ENCODE measurements at places on chromosomes 11 and 22.

DNA sequence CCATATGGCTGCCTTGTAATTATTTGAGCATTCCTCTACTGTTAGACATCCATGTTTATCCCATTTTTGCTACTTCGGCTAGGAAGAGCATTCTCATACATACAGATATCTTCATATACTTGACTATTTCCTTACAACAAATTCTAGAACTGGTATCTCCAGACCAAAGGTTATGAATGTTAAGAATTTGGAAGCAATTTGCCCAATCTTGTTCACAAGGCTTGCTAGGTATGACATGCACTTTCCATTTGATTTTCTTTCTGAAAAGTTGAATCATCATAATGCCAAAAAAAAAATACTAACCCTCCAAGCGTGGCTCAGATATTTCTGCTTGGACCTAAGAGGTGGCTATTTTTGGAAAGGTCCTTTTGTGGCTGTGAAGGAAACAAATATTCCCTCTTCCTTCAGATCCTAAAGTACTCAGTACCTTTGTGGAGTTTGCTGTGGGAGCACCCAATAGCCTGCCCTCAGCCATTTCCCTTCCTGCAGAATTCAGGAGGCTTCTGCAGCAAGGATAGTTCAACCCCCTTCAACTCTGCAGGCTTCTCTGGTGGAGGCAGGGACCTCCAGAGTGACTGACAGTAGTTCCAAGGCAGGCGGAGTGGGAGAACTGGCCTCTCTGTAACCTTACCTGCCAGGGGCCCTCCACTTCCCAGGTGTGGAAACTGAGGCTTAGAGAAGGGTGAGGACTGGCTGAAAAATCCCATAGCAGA lies 22.0 kb upstream of the CPT1A start:
- no peak for DNase-seq

DNA sequence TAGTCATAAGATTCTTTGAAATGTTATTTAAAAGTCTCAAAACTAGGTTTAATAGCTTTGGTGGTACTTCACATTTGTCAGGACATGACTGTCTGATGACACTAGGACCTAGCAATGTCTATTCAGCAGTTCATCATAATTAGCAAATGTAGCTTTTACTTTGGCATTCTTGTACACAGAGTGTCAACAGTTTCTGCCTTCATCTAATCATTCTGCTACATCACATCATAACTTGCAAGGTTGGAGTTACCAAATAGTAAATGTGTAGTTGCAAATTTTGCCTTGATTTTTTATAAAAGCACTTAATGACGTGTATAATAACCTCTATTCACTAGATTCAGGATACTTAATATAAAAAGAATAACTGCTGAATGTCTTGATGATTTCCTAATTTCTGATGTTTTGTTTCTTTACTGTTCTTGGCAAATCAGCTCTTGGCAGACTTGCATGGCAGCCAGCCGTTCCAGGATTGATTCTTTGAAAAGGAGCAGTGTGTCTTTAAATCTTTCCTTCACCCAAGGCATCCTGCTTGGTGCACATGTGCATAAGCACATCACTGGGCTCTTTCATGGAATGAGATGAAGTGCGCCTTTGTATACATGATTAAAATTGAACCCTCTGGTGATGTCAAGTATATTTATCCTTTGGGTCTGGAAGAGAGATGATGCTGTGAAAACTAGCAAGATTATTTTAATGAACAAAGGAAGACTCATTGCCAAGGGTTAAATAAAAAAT lies 12.2 kb downstream of the FBXO7 start:
- no peak for DNase-seq

GRCh38 chr11:724049-724777 lies 18.2 kb downstream of the EPS8L2 start:
- peak; percentile 35 for DNase-seq

DNA sequence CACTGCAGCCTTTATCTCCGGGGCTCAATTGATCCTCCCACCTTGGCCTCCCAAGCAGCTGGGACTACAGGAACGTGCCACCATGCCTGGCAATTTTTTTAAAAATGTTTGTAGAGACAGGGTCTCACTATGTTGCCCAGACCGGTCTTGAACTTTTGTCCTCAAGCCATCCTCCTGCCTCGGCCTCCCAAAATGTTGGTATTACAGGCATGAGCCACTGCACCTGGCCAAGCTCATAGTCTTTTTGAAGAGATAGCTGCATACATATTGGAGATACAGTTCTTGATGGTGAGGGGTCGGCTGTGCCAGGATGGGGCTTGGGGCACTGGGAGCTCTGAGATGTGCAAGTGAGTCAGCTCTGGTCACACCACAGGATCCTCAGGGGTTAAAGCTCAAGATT lies 53.2 kb downstream of the CHRDL2 start:
- DNase-seq, result no peak

DNA sequence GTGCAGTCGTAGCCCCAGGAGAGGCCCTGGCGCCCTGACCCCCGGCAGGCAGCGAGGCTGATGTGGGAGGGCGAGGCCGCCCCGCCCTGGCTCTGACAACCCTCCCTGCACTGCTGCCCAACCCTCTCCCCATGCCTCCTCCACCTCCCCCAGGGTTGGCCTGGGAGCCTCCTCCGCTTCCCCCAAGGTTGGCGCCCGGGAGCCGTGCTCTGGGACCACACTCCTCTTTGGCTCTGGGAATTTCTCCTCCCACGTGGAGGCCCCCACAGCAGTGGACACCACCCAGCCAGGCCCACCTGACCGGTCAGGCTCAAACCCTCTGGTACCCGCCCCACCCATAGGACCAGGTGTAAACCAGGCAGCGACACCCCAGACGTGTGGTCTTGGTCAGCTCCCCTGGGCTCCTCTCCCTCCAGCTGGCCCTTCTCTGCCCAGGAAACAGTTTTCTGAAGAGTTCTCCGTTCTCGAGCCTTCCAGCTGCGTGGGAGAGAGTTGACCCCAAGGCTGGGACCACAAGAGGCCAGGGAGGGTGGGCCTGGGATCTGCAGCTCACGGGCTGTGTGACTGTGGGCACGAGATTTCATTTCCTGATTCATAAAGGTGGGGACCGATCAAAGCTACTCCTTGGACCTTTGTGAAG lies 39.5 kb upstream of the BRSK2 start:
- no peak for DNase-seq

- DNase-seq, result no peak
These were observed 18.4 kb downstream of the ARHGAP42 start for GRCh38 chr11:100705447-100705846.

GRCh38 chr11:117817368-117818040 lies 7.0 kb downstream of the FXYD2 start:
- DNase-seq, result peak; percentile 95

- peak; percentile 64 for DNase-seq
These were observed 528 bp upstream of the ARRB1 start for GRCh38 chr11:75351791-75352587.

GRCh38 chr11:13134066-13134465 lies 125.0 kb downstream of the RASSF10 start:
- DNase-seq, result no peak
